Liver (tissue), 10 donors: ENCODE measurements at places on chromosomes 16 and 17. TPM values are rescaled to one million over a fixed set of nuclear protein-coding genes. Genes with fewer than 3 reads are reported as not detected.

DNA sequence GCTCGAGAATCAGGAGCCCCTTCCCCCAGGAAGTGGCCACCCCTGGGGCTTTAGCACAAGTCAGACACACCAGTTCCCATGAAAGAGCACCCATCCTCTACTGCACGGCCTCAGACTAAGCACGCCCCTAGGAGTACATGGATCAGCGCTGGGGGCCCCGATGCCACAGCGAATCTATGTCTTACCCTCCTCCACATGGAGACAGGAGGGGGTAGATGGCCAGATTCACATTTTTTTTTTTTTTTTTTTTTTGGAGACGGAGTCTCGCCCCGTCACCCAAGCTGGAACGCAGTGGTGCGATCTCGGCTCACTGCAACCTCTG, 3.2 kb upstream of the EXOSC6 start:
- no peak for DNase-seq

DNA sequence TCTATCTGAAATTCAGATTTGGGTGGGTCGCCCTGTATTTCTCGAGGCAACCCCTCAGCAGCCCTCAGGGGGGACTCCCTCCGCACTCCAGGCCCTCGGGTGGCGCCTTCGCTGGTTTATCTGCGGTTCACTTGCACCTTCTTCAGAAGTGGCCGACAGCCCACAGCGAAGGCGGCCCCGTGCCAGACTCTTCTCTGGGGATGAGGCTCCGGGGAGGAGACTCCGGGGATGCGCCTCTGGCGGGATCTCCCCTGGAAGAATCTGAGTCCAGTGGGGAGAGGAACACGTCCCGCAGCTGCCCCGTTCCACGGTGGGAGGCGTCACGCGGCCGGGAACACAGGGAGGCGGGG, 63.9 kb upstream of the DNAJA2 start:
- peak; percentile 35 for DNase-seq

TGFB1I1 gene
- total RNA-seq = 4.2 TPM

DNA sequence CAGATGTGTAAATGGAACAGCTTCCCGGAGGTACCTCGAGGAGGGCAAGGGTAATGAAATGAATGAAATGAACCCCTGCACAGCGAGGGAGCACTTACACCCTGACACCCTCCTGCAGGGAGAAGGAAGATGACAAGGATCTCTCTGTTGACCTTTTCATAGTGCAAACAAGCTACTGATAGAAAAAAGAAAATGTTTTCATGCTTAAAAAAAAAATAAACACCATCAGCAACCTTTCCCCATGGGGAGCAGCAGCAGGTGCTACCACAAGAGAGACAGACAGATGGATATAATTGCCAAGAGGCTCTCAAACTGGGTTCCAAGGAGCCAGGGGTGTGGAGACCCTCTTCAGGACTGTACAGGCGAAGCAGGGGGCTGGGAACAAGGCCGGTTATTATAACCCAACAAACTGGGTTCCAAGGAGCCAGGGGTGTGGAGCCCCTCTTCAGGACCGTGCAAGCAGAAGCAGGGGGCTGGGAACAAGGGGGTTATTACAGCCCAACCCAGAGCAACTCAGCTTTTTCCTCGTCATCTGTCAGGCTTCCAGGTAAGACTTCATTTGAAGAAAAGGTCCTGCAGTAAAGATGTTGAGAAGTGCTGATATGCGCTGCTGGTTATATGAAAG, 718 bp upstream of the RPH3AL start:
- DNase-seq = no peak

GRCh38 chr16:64211331-64211730, 910.5 kb downstream of the CDH11 start:
- DNase-seq = no peak

CYGB gene
- total RNA-seq = 7.8 TPM
